ENCODE measurements at places on chromosomes 5 and 9.

- no peak for DNase-seq
Observed at GRCh38 chr5:150077996-150078801, 8.2 kb downstream of the CSF1R start.

GRCh38 chr9:121288673-121289025, 20.7 kb downstream of the GSN start:
- DNase-seq, result no peak

- no peak for DNase-seq
Observed at GRCh38 chr5:171330021-171330420, 21.0 kb downstream of the TLX3 start.

DNA sequence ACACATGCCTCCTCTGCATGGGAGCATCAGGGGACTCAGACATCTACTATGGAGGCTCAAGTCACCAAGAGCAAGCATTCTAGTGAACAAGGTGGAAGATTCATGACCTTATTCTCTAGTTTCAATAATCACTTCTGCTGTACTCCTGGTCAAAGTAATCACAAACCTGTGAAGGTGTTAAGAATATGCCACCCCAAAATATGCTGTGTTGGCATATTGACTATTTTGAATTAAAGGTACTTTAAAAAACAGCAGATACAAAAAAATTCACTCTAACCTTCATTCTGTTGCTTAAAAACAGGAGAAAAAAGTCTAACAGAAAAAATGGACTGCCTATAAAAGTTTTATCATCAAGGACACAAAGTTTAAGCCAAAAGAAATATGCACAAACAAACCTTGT, 607.8 kb upstream of the TYRP1 start:
- no peak for DNase-seq

DNA sequence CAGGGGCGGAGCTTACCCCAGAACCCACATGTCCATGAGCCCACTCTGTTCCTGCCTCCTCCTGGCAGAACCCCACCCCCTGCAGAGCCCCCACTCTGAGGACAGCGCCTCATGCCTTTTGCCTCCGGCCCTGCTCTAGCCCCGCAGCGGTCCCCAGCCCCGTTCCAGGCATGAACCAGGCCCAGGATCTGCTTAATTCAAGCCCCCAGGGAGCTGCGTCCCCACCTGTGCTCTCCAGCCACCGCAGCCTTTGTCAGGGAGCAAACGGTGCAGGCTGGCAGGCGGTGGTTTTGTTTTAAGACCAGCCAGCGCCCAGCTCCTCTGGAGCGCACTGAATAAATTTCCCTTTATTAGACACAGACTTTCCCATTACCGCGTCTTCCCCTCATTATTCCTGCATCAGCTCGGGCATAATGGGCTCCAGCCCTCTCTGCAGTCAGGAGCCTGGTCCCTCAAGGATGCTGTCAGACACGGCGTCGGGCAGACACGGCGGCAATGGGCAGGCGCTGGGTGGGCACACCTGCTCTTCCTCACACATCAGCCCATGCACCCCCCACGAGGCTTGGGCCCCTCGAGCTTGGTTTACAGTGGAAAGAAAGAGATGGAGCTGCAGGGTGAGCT, 137.6 kb downstream of the OLFM1 start:
- DNase-seq, result peak; percentile 47

DNA sequence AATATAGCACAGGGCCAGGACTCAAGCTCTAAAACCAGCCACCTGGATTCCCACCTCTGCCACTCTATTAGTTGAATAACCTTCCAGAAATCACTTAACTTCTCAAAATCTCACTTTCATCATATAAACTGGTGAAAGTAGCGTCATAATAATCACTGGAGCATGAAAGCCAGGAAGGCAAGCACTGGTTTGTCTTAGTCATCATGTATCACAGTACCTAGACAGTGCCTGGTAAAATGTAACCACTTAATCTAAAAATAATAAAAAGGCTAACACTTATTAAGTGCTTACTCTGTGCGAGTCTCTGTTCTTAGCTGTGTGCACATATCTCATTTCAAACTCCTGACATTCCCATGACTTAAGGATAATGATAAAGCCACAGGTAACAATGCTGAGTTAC, 109.4 kb downstream of the ASTN2 start:
- DNase-seq, result peak; percentile 88

DNA sequence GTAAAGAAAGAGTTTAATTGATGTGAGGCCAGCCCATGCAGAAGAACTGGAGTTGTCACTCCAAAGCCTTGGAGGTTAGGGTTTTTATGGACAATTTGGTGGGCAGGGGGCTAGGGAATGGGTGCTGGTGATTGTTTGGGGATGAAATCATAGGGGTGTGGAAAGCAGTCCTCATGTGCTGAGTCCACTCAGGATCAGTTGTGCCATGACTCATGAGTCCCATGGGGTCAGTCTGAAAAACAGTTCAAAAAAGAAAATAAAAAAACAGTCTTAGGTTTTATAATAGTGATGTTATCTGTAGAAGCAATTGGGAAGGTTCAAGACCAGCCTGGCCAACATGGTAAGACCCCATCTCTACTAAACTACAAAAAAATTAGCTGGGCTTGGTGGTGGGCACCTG, 162.3 kb downstream of the KDM4C start:
- no peak for DNase-seq

DNA sequence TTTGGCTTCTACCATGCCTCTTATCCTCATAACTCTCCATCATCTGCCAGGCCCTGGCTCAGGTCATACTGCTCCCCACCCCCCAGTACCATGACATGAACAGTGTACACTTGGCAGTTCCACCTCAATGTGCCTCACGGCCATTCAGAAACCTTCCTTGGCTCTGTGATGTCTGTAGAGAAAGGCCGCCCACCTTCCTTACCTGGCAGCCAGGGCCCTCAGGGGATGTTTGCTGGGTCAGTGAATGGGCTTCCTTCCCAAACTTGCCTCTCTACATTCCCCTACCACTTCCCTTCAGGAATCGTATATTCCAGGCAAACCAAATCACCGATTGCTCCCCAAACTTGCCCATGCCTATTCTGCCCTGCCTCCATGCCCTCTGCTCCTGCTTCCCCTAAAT, 101.1 kb downstream of the PSD2 start:
- DNase-seq, result no peak

DNA sequence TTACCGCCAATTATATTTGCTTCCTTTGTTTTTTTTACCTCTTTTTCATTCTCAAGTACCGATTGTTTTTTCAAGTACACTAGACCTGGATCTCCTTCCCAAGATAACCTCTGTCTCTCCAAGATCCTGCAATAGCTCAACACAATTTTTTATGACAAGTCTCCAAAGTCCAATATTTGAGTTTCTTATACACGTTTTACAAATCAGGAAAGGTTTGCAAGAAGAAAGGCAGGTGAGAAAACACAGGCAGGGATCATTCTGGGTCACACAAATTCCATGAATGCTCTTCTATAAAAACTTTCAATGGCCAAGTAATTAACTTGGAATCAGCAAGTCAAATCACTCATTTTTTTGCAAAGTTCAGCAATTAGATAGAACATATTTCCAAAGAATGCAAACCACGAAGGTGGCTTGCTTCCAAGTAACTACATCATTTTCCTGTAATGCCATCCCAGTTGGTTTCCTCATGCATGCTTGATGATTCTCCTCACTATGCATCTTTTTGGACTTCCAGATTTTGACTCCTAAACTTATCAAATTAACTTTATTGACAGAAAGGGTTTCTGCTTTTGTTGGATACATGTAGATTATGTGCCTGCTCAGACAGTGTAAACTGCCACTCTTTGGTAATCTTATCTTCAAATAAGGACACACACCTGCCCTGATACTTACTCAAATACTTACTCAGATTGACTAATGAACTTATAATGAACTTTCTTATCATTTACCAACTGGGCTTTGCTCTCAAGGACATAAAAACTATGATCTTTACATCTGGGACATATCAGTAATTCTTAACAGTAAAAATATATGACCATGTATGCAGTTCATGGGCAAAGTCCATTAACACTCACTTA, 24.7 kb upstream of the IFNE start:
- no peak for DNase-seq

- no peak for DNase-seq
Observed at GRCh38 chr5:65668696-65669095, 43.9 kb downstream of the SHLD3 start.

DNA sequence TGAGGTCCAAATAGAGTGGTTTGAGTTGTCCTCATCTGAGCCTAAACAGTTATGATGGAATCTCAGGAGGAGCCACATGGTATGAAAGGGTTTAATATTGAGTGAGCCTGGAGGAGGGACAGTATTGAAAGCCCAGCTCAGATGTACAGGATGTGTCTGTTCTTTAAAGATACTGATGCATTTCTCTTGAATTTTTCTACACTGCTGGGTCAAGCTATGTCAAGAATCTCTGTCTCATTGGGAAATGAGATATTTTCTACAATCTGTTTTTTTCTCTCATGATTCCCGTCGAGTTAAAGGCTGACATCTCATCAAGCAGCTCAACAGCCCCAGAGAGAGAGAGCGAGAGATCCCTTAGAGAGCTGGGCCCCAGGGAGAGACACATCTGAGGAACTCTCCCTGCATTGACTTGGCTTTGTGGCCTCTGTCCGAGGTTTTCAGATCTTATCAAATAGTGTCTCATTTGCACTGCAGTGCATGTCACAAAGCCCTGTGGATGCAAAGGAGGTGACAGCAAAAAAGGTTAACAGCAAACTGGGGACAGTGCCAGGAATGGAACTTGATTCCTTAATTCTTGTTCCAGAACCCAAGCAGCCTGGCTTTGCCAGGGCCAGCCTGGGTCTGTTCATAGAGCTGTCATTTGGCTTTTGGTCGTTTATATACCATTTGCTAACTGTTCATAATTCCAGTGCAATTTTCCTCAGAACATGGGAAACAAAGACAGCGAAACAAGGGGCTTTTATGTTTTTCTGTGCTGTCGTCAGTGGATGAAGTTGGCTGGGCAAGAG, 19.0 kb upstream of the ACTBL2 start:
- DNase-seq, result peak; percentile 17

- no peak for DNase-seq
Observed at GRCh38 chr5:110335361-110336066, 391.0 kb downstream of the TMEM232 start.

DNA sequence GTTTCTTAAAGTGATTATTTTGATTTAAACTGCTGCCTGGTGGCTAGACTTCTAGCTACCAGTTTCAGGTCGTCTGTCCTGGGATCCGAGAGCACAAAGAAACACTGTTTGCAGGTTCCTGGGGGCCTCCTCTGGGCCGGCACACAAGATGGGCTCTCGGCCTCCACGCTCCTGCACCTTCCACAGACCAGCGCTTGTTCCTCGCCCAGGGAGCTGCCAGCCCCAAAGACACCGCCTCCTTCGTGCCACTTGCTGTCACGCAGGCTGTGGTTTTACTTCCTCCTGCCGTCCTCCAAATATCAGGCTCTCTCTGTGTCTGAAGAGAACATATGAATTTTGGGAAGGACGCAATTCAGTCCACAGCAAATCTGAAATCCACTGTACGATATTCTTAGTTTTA, 105.8 kb downstream of the ROR2 start:
- no peak for DNase-seq

Measured in DMS79 treated with DMSO at 0.1 percent for 48 hours (cell line).